Activated naive CD4-positive, alpha-beta T cell (primary cell): ENCODE measurements at places on chromosomes 6 and 20.
A peak's percentile ranks its signal among the peaks of the same experiment; 100 is the strongest.

DNA sequence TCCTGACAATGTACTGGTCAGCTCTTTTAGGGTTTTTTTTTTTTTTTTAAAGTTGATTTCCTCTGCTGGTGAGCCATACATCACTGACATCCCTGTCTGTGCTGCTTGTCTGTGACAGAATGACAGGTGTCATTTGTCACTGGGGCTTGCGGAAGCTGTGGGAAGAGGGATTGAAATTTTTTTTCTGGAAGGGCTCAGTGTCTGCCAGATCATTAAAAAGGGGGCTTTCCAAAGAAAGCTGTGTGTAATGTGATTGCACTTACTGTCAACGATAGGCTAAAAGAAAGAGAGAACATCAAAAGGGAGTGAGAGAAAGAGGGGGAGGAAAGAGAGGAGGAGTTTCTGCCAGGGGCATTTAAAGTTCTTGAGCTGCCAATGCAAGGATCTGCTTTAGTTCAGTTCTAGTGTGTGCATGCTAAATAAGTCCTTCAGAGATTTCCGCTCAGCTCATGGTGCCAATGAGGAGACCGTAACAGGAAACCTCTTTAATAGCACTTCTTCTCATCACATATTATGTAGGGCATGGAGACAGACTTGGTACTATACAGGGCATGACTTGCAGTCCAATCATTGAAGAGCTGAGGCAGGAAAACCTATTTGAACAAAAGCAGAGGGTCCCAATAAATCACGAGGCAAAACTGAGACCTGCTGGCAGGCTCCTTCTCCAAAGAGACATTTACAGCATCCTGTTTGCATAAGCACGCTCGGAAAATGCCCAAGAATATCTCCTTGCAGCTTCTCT is 177.2 kb downstream of the TSHZ2 start:
- no peak for DNase-seq

- DNase-seq: no peak
These were observed 659.0 kb upstream of the HS3ST5 start for GRCh38 chr6:115001731-115002350.

DNA sequence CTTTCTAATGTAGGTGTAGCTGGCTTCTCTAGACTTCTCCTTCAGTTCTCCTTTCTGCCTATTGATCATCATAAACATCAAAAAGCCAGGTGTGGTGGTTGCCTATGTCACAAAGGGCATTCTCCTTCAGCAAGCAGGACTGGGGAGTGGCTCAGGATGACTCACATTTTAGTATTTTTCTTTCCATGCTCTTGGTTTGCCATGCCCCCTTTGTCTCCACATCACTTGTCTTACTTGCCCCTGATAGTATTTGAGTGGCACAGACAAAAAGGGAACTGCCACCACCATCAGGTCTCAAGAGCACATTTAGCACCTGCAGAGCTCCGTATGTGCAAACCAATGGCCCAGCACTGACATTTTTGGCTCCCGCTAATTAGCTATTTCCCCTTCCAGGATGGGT is 698.8 kb downstream of the DHX35 start:
- no peak for DNase-seq

GRCh38 chr6:121354764-121355163 is 20.5 kb upstream of the TBC1D32 start:
- no peak for DNase-seq

GRCh38 chr6:156996265-156996664 is 219.1 kb downstream of the ARID1B start:
- no peak for DNase-seq

GRCh38 chr20:5504061-5504739 is 187.4 kb upstream of the PROKR2 start:
- no peak for DNase-seq

- DNase-seq: peak; percentile 41
These were observed 43.7 kb upstream of the HFE start for GRCh38 chr6:26043384-26044139.

GRCh38 chr6:136846046-136846445 is 23.7 kb downstream of the PEX7 start:
- DNase-seq: no peak

DNA sequence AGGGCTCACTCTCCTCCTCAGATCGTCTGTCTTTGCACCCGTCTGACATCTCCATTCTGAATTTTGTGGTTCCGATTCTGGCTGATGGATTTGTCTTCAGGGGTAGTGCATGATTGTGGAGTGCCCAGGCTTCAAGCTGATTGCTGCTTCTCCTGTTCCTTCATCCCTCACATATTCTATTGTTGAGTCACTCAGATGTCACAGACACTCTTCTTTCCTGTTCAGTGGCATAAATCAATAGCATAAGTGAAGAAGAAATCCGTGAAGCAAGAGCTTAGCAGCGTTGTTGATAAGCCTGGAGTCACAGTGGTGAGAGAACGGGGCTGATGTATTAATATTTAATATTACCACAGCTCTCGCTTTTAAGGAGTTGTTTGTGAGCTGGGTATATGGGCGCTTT is 152.5 kb downstream of the MTHFD1L start:
- no peak for DNase-seq

DNA sequence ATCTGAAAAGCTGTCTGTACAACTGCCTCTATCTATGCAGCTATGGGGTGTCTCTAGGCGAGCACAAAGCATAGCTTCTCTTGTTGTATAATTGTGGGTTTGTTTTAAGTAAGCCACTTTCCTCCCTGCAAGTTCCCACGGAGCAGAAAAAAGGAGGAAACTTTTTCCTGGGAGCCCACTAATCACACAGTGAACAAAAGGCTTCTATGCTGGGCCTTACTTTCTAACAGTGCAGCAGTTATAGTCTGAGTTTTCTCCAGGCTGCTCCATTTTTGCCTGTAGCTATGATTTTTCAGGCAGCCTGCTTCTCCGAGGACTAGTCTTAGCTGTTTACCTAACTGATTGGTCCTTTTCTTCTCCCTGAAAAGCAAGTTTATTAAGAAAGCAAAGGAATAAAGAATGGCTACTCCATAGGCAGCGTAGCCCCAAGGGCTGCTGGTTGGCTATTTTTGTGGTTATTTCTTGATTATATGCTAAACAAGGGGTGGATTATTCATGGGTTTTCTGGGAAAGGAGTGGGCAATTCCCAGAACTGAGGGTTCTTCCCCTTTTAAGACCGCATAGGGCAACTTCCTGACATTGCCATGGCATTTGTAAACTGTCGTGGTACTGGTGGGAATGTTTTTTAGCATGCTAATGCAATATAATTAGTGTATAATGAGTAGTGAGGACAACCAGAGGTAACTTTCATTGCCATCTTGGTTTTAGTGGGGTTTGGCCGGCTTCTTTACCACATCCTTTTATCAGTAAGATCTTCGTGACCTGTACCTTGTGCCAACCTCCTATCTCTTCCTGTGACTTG is 84.3 kb downstream of the OPRM1 start:
- DNase-seq: no peak

- peak; percentile 54 for DNase-seq
These were observed 62.6 kb downstream of the BACH2 start for GRCh38 chr6:90233994-90234393.

- DNase-seq: peak; percentile 17
These were observed 818 bp upstream of the MDGA1 start for GRCh38 chr6:37698264-37699137.

- no peak for DNase-seq
These were observed 64.8 kb downstream of the HCRTR2 start for GRCh38 chr6:55239099-55239498.

DNA sequence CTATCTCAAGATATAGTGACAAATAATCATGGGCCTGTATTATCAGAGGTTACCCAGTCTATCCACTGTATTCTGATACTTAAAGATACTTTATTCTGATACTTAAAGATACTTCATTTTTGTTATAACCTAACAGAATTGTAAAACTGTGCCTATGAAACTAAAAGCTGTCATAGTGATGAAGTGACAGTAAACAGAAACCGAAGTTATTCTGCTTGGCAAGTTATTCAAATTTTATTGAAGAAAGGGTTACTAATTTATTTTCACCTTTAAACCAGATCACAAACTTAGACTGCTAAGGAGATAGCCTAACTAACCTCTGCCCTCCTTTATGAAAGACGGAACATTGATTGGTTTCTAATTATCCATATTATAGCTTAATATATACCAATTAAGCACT is 604.6 kb upstream of the IMPG1 start:
- DNase-seq: no peak

GRCh38 chr6:44265722-44266233 is 427 bp upstream of the NFKBIE start:
- no peak for DNase-seq

GRCh38 chr6:2507016-2507415 is 243.7 kb downstream of the MYLK4 start:
- DNase-seq: no peak

GRCh38 chr6:129597023-129597713 is 112.8 kb downstream of the ARHGAP18 start:
- DNase-seq: no peak

GRCh38 chr6:54335871-54336270 is 27.6 kb downstream of the TINAG start:
- no peak for DNase-seq

GRCh38 chr6:91482498-91482897 is 895.6 kb upstream of the MAP3K7 start:
- no peak for DNase-seq

DNA sequence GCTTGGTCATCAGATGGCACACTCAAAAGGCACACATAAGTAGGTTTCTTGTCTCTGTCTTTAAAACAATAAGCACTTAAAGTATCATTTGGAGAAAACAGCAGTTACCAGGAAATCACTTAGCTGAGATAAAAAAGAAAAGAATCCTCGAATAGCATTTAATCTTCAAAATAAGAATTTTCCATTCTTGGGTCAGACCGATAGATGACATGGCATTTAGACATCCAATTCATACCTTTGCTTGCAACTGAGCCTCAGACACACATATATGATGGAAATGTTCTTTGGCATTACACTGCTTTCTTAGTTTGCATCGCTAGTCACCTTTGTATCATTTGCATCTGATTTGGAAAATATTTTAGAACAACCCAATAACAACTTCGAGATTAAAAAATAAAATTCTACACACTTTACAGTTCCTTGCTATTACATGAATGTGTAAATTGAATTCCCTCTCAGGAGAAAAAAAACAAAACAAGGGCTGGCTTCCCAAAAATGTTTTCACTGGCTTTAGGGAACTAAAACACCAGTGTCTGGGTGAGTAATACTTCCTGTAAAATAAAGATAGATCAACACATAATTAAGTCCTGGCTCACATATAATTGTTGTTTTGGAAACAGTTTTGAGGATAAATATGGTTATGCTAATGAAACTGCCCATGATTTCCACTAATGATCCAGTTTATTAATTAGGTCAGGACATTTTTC is 1.3 kb upstream of the RNF217 start:
- no peak for DNase-seq

- no peak for DNase-seq
These were observed 123.2 kb upstream of the IRAK1BP1 start for GRCh38 chr6:78744144-78744543.

DNA sequence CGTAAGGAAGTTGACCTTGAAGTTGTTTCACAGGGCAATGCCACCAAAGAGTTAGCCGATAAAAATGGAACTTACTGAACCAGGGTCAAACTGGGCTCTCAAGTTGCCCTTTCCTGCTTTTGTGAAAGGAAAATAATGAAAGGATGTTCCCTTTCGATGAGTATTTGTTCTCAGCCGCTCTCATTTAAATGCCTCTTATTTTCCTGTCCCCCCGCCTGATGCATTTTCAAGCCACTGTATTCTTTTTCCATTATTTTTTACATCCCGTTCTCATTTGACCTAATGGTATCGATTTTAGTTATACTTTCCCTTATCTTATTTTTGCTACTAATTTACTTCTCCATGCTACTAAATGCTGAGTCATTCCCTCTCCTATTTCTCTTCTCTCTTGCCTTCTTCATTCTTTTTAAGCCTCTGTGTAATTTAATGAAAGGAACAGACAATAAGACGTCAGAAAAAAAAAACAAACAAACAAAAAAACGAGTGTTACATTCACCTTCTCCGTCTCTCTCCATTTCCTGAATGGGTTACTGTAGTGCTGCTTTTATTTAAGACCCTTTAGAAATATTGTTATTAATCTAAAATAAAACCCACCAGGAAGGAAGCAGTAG is 655 bp upstream of the NDUFAF4 start:
- no peak for DNase-seq

GRCh38 chr6:144999127-144999526 is 714.0 kb downstream of the UTRN start:
- DNase-seq: no peak
